Endothelial cell (in vitro differentiated cells): ENCODE measurements at places on chromosomes 4 and X. TPM values are rescaled to one million over a fixed set of nuclear protein-coding genes. Genes with fewer than 3 reads are reported as not detected.

The LCORL gene
- 18.4 TPM for total RNA-seq

The PPM1K gene
- 9.7 TPM for total RNA-seq

The KIAA1210 gene
- not detected for total RNA-seq

The TASL gene
- not detected for total RNA-seq

The SLIT2 gene
- 8.1 TPM for total RNA-seq

The UGT2A1 gene
- total RNA-seq = not detected

The EIF2S3 gene
- 258 TPM for total RNA-seq

The CLTRN gene
- total RNA-seq = 0.95 TPM

The VCX gene
- total RNA-seq = not detected

The RRH gene
- not detected for total RNA-seq

The KCNE5 gene
- total RNA-seq = 9.4 TPM

The PNMA3 gene
- total RNA-seq = 1.4 TPM

The HPSE gene
- total RNA-seq = 41.0 TPM

The BGN gene
- 393 TPM for total RNA-seq
